ENCODE measurements at places on chromosomes 4 and X. TPM values are rescaled to one million over a fixed set of nuclear protein-coding genes. Genes with fewer than 3 reads are reported as not detected.

DNA sequence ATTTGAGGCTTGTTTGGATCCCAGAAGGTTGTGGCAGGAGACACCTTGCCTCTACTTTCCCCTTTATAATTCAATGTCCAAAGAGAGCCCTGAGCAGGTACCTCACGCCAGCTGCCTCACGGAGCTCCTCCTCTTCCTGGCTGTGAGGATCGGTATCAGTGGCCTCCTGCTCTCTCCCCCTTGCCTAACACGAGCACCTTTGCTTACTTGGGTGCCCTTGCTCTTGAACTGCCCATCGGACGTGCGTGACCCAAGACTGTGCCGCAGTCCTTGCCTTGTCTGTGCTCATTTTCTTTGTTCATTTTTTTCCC is 27.8 kb upstream of the MSANTD1 start:
- H3K36me3 ChIP-seq, result peaks cover 11% of the 10 kb centered on the region
- H3K27ac ChIP-seq, result no peak overlapping the region
- no peak overlapping the region for H3K4me3 ChIP-seq
- H3K4me1 ChIP-seq, result no peaks in the 10 kb centered on the region

HSFX2 gene
- total RNA-seq, result not detected

DNA sequence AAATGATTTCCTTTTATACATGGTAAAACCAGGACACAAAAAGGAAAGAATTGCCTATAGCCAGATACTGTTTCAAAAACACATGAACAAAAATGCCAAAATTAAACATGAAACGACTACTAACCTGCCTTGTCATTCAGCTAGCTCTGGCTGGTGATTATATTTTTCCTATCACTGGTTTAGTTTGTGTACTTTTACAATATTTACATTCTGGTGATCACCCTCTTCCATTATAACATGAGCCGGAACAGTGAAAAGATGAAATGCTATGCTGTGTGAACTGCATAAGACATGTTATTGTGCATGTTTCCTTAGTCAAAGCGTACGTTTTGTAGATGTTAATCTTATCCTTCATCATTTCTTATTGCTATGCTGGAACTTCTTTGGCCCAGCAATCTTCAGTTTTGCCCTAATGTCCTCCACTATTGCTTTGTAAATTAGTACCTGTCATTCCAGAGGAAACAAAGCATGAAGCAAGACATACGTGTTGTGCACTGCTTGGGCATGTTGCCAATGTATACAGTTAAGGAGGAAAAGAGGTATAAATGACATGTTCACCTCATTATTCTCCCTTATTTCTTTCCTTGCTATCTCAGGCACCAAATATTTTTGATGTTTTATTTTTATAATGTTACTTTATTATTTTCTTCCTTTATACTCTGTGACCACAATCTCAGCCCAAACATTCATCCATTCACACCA is 386.3 kb downstream of the ARHGAP24 start:
- no peak overlapping the region for H3K27ac ChIP-seq
- H3K4me3 ChIP-seq, result no peak overlapping the region
- H3K36me3 ChIP-seq, result no peaks in the 10 kb centered on the region

- no peaks in the 10 kb centered on the region for H3K36me3 ChIP-seq
- no peaks in the 10 kb centered on the region for H3K4me1 ChIP-seq
- H3K4me3 ChIP-seq, result no peak overlapping the region
- DNase-seq, result no peak
These were observed 17.2 kb downstream of the GPR174 start for GRCh38 chrX:79161655-79162054.

All from Karpas-422 (cell line).